ENCODE measurements at places on chromosomes 2 and 18.

- no peak for DNase-seq
Measured at GRCh38 chr2:80151651-80152050, 152.9 kb downstream of the LRRTM1 start.

- DNase-seq = no peak
Measured at GRCh38 chr2:36708041-36708741, 11.7 kb downstream of the VIT start.

GRCh38 chr2:230356084-230356483, 29.1 kb downstream of the SP140L start:
- no peak for DNase-seq

- DNase-seq = no peak
Measured at GRCh38 chr2:144403933-144404332, 116.0 kb downstream of the ZEB2 start.

DNA sequence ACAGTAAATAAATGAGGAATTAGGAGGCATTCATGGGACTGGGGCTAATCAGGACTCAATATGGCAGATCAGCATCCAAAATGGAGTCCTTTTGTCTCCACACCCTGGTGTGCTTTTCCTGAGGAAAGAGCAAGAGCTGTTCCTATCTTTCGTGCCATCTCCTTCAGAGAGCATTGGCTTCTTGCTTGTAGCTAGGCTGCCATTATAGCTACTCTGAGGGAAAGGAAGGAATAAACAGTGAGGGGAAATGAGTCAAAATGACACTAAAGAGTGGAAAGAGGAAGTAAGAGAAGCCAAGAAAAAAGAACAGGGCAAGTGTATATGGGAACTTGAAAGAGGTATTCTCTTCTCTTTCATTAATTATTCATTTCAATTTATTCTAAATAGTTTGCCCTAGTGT, 8.4 kb upstream of the NMI start:
- DNase-seq = no peak

- DNase-seq = no peak
Measured at GRCh38 chr2:103847276-103847675, 1006.6 kb upstream of the POU3F3 start.

DNA sequence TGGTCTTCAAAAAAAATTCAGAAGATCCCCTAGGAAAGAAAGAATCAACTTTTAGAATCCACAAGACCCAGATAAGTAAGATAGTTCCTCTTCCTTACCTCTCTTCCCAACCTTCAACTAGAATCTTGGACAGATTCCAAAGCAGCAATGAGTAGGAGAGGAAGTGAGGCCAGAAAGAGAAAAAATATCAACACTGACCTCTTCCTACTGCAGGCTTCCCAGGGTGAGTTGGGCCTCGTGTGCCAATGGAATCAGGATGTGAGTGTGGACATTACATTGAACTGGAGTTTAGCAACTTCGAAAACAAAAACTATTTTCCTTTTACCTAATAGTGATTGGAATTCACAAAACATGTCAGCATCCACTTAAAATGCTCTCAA, 102.5 kb upstream of the PIEZO2 start:
- no peak for DNase-seq

DNA sequence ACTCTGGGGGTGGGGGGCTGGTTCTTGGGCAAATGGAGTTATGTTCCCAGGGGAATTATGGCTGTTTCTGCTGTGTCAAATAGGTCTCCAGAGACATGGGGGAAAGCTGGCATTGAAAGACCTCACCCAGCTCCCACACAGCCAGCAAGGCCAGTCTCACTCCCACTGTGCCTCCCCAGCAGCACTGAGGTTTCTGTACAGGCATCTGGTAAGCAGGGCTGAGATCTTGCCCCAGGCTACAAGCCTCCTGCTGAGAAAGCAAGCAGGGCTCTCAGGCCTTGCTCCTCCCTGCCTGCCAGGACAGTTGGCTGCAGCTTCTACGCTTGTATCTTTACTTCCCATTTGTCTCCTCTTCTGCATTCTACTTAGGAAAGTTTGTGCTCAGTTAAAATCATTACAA, 50.5 kb upstream of the FHOD3 start:
- no peak for DNase-seq

GRCh38 chr2:86185517-86186212, 9.6 kb downstream of the IMMT start:
- DNase-seq = no peak

DNA sequence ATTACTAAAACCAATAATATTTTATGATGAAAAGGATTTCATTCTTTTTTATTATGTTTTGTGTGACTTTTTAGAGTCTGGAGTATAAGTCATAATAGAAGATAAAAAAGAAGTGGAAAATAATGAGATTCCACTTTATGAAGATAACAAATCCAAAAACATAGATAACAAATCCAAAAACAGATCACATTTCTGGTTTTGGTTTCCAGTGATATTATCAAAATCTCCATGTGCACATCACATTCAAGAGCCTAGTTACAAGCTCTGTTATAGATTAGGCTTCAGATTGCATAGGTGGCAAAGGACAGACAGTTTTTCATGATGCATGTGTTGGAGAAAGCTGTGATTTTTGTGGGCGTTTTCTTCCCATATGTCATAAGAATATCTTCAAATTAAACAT, 648.2 kb downstream of the STK39 start:
- no peak for DNase-seq

DNA sequence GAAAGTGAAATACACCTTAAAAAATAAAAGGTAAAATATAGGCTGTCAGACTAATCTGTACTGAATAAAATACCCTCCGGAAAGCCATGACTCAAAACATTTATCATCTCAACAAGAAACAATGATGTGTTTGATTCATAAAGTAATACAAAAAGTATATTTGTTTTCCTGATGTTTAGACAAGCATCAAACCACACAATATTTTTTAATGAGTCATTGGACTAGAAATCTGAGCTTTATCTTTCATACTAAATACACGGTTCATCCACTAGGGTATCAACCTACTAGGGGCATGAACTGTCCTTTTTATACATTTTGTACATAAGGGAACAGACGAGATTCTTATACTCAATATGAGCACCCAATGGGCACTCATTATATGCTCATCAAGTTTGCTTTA, 31.3 kb downstream of the CD226 start:
- no peak for DNase-seq

DNA sequence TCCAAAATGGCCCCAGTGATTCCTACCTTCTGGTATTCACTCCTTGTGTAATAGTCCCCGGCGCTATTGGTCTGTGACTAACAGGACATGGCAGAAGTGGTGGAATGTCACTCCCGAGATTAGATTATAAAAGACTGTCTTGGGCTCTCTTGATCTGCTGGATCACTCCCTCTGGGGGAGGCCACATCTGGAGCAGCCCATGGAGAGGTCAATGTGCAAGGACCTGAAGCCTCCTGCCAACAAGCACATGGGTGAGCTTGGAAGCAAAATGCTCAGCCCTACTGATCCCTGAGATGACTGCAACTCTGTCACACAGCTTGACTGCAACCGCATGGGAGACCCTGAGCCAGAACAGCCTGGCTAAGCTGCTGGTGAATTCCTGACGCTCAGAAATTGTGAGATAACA, 94.3 kb upstream of the GLI2 start:
- no peak for DNase-seq

DNA sequence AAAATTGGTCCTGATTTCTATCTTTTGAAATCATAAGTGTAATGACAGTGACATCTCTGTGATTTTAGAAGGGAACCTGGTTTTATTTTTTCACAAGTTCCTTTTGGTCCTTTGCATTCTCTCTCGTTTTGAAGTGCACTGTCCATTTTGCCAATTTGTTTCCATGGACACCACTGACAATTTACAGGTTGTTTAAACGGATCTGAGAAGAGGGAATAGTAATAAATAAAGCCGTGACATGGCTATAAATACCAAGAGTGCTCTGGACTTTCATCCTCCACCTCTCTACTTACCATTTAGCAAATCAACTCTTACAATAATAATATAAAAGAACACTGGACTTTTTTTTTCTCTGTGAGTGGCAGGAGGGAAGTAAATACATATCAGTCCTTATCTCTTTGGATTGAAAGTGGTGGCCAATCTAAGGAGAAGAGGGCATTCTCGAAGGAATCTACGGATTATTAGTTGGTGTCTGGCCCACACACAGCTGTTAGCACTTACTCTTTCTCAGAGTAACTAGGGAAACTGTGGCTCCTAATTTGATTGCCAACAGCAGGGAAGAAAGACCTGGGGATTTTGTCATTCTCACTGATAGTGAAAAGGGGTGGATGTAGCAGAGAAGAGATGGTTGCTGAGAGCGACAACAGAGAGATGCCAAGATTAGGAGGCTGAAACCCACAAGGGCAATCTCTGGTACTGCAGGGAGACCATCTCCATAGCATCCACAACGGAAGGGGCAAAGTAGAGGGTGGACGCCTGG, 108.7 kb upstream of the FSHR start:
- DNase-seq = no peak

DNA sequence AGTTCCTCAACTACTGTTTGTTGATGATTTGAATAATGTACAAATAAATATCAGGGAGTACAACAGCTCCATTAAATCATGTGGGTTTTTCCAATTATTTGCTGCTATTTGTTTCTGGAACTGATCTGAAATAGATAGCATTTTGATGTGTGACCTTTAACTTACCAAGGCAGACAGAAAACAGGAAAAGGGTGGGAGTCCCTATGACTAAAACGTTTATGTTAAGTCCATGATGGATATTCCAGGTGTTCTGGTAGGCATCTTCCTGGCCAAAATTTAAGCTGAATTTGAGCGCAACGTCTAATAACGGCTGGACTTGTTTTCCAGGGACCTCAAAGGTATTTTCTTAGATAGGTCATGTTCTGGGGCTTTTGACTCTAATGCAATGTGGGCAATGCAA, 41.6 kb downstream of the WIPF1 start:
- no peak for DNase-seq

- DNase-seq = no peak
Measured at GRCh38 chr18:65942854-65943253, 192.0 kb downstream of the CDH7 start.

DNA sequence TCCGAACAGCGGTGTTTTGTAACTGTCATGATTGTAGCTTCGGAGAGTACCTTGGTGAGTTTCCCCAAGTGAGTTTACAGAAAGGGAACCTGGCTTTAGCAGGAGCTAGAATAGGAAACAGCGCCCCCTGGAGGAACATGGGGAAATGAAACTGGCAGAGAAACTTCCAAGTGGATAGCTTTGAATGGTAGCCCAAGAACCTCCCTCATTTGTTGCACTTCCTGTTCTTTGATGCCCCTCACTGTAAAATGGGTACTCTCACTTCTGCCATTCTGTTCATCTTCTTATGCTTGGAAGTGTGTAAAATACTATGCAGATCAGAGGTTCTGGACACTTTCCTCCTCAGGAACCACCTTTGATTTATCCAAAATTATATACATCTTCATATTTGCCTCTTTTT, 36.2 kb downstream of the CHST10 start:
- DNase-seq = peak; percentile 53

GRCh38 chr2:195307751-195308150, 349.3 kb upstream of the SLC39A10 start:
- DNase-seq = no peak

DNA sequence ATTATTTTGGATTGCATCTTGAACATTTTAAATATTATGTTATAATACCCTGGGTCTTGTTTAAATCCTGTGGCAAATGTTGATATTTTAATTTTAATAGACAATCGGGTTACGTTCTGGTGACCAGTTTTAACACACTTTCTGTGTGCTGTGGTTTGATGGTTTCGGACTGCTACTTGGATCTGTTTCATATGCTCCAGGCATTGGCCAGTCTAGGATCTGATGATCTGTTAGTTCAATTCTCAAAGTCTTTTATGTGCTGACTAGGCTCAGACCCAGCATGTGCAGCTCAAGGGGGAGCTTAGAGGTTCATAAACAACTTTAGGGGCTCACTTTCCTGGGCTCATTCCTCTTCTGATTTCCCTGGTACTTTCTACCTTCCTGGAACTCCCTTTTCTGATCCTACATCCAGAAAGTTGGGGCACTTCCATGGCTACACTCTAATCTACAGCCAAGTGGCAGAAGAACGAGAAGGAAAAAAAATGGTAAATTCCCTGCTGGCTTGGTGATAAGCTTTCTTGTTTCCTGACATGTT, 5.0 kb upstream of the ZBTB14 start:
- DNase-seq = no peak

DNA sequence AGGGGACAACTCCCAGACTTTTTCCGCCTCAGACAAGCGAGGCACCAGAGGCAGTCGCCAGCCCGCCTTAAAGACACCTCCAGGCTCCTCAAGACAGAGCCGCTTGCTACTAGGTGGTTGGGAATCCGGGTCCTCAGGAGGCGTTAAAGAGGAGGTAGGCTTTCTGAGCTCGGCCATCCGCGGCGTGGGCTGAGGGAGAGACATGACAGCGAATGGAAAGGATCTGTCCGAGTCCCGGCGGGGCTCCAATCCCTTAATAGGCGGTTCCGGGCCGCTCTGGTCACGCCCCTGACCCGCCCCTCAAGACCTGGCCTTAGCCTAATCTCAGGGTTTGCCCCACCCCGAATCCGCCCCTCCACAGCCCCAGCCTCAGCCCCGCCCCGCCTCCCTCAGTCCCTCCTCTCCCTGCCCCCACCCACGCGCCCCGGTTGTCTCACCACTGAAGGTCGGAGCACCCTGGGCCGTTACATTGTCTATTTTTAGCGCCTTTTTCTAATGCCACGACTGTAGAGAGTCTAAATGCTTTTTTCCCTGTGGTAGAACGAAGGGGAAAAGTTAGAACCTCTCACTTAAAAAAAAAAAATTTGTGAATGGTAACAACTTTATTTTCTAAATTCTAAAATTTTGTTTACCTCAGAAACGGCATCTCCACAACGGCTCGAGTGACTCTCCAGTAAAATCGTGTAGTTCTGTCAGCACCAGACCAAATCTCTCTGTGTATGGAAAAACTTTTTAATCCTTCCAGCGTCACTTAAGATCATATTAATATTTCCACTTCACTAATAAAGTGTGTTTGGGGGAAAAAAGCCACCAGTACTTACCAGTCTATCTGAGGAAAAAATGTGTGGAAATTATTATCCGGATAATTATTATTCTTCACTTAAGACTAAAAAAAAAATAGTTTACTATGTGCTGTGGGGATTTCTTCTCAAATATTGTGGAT, at the start of gene RAD51AP2:
Gene RAD51AP2, minus strand, starts transcription at position 229 of the 943 bp plus-strand sequence. Its CDS starts 25 bp downstream, at position 204.
- no peak for DNase-seq

- DNase-seq = no peak
Measured at GRCh38 chr18:57107140-57107832, 39.6 kb upstream of the BOD1L2 start.

DNA sequence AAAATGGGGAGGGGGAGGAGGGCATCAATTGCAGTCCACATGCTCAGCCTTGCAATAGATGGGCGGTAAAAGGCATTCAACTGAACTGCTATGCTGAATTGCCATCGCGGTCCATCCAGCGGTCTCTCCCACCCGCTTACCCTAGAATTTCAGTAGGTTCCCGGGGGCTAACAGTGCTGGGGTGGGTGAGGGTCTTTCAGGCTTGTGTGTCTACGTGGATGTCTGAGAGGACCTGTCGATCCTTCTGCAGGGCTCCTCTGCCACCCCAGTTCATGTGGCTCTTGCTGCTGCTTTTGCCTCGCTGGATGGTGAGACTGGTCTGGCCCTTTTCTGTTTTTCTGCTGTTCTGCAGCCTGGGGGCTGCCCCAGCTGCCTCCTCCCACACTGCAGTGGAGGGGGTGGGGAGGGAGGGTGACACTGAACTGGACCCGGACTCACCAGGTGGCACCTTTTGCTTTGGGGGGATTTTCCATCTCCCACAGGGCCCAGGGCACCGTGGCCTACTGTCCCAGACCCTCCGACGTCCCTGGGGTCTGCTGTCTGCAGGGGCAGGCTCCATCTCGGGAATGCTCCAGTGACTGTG, 14.1 kb downstream of the ACKR3 start:
- no peak for DNase-seq

GRCh38 chr2:7012141-7012764, 95.0 kb downstream of the RNF144A start:
- DNase-seq = no peak

Data from SK-N-MC (cell line).